ENCODE measurements at places on chromosomes 5 and 9. TPM values are rescaled to one million over a fixed set of nuclear protein-coding genes. Genes with fewer than 3 reads are reported as not detected.

FST gene
- 84.3 TPM for total RNA-seq

MXD3 gene
- total RNA-seq, result 89.0 TPM

CCDC171 gene
- 1.5 TPM for total RNA-seq

TRIM14 gene
- total RNA-seq, result 8.9 TPM

PTTG1 gene
- total RNA-seq, result 344 TPM

VLDLR gene
- total RNA-seq, result 5.1 TPM

KCNMB1 gene
- not detected for total RNA-seq

Measured in bronchus fibroblast of lung (primary cell).